ENCODE measurements at places on chromosomes 13 and 19. TPM values are rescaled to one million over a fixed set of nuclear protein-coding genes. Genes with fewer than 3 reads are reported as not detected.

The ZNF600 gene
- total RNA-seq = 2.2 TPM

- no peak for DNase-seq
Measured at GRCh38 chr13:49958321-49958720, 22.2 kb upstream of the SPRYD7 start.

- DNase-seq = peak; percentile 61
Measured at GRCh38 chr19:35266520-35267352, 2.0 kb upstream of the USF2 start.

DNA sequence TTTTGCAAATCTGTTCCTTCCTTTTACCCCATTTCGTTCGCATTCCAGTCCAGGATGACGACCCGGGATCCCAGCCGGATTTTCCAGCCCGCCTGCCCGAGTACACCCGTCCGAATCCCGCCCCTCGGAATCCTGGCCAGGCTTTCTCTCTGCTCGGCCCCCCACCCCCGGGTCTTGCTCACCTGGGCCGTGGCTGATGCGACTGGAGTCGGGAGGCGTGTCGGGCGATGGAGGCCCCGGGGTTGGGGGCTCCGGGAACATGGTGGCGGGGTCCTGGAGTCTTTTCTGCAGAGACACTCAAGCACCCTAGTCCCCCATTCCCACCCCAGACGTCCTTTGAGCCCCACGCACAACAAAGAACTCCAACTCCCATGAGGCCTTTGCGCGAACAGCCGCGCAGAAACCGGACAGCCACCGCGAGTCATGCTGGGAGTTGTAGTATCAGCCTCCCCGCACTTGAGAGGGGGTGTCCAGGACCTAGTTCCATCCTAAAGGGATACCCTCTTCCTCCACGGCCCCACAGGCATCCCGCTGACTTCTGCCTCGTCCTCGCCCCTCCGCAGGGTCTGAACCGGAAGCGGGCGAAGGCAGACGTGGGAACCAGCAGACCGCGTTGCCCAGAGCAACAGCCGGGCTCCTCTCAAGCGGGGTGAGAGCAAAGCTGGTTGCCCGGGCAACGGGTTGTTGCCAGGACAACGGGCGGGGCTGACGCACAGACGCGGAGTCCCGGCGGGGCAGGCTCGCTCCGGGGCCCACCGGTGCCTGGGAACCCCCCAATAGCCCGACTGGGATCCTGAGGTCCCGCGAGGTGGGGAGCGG, 1.1 kb downstream of the SYT5 start:
- DNase-seq = peak; percentile 61

The HIF3A gene
- 20.4 TPM for total RNA-seq

DNA sequence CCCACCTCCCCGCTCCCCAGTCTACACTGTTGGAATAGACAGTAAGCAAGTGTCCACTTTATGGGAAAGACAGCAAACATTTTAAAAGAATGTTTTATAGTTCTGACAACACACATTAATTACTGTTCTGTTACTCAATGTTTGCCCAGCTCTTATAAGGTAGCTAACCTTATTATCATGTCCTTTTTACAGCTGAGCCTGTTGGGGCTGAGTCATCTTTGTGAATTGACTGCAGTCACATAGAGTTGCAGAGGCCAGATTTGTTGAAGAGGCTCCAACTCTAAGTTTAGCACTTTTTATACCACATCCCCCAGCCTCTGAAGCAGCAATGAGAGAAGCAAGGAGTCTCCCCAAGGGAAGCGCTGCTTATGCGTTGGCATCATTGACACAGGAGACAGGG, 76.2 kb downstream of the C13orf42 start:
- no peak for DNase-seq

DNA sequence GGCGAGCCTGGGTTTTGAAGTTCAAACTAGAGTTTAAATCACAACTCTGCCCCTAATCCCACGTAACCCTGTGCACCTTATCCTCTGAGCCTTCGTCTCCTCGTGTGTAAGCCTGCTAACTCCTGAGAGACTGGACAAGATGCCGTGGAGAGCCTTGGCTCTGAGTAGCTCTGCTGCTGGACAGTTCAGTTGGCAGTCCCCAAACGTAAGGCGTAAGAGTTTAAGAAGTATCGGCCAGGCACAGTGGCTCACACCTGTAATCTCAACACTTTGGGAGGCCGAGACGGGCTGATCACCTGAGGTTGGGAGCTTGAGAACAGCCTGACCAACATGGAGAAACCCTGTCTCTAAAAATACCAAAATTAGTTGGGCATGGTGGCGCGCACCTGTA, 4.7 kb upstream of the CD79A start:
- no peak for DNase-seq

DNA sequence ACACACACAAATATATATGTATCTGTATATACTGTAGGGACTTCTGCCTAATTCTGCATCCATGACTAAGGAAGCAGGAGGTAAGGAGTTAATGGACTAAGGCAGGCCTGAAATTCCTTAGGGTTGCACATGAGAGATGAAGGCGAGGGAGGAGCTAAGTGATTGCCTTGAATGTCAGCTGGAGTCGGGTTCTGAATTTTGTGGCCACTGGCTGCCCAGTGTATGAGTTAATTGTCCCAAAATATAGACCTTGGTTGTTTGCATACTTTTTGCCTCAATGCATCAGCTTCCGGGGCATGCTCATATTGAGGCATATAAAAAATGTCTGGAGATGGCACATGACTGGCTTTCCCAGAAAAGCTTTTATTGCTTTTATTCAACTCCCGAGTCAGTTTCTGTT, 245.5 kb downstream of the TDRD3 start:
- no peak for DNase-seq

DNA sequence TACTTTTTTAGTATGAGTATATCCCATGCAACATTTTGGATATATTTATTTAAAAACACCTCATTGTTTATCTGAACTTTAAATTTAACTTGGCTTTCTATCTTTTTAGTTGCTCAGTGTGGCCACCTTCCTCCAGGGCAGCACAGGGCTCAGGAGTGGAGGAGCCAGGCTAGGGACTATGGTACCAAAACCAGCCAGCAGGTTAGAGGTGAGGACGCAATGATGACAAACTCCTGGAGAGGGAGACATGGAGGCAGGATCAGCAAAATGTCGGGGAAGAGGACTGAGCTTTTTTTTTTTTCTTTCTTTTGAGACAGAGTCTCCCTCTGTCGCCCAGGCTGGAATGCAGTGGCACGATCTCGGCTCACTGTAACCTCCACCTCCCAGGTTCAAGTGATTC, 29.6 kb upstream of the CALM3 start:
- no peak for DNase-seq

GRCh38 chr13:111482126-111482525, 161.7 kb downstream of the TEX29 start:
- no peak for DNase-seq

DNA sequence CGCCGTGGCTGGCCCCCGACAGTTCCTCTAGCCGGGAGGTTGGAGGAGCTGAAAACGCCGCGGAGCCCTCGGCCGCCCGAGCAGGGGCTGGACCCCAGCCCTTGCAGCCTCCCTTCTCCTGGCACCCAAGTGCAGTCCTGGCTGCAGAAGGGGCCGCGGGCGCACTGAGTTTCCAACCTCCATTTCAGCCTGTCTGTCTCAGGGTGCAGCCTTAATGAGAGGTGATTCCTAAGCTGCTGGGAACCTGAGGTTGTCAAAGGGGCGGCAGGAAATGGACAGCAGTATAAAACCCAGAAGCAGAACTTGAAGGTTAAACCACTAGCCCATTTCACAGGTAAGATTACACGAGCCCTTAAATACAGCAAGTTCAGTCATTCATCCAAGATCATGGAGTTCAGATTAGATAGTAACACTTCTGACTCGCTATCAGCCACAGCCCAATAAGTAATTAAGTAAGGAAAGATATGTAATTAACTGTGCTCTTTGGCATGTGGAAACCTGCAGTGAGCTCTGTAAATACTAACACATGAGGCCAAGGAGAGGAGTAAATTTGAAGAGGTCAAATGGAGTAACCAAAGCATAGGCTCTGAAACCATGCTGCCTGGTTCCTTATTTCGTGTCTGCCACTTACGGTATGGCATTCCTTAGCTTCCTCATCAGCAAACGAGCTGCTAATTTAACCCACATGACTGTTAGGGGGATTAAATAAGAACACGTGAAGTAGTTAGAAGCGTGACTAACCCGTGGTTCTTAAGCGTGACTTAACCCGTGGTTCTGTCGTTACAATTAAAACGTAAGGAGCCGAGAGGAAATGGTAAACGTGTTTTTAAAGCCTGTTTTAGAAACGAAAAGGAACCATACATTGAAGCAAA, 686 bp downstream of the SETDB2 start:
- no peak for DNase-seq

The RINL gene
- total RNA-seq = 2.4 TPM

The CEACAM5 gene
- 0.69 TPM for total RNA-seq

DNA sequence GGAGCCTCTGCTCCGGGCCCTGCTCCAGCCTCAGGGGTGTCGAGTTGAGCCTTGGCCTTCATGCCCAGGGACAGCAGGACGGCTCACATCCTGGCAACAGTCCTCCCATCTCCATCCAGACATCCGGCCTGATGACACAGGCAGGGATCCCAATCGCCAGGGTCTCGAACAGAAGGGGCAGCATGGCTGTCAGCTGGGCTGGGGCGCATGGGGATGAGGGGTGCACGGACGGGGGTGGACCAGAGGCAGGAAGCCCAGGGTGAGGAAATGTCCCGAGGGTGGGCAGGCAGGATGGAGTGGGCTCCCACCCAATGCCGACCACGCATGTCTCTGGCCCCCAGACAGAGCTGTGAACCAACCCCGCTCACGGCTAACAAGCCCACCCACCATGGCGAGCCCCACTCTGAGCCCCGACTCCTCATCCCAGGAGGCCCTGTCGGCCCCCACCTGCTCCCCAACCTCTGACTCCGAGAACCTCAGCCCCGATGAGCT, 16.2 kb downstream of the EVI5L start:
- DNase-seq = no peak

GRCh38 chr13:64414381-64414780, 2815.8 kb downstream of the PCDH9 start:
- DNase-seq = no peak

- DNase-seq = peak; percentile 70
Measured at GRCh38 chr19:2491130-2491801, 15.3 kb downstream of the GADD45B start.

Measured in psoas muscle (tissue), 8 donors.